ENCODE measurements at places on chromosomes 7 and 10.
A peak's percentile ranks its signal among the peaks of the same experiment; 100 is the strongest.

DNA sequence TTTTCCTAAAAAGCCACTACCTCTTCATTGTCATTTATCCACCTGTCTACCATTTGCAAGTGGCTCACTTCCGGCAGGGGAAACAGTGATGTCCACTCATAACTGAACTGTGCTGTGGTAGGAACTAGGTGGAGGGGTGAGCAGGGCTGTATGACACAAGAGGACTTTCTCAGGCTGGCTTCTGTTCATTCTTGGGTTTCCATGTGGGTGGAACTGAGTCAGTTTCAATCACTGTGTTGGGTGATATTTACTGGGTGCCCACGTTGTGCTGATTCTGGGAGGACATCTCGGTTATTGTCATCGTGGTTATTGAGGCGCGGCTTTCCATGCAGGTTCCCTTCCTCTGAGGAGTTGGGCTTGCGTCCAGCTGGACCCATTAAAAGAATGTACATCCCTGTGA lies 38.8 kb downstream of the RAMP3 start:
- peak; percentile 66 for DNase-seq

GRCh38 chr10:125083576-125083920 lies 76.8 kb downstream of the CTBP2 start:
- no peak for DNase-seq

GRCh38 chr7:18834577-18834976 lies 282.9 kb downstream of the TWIST1 start:
- DNase-seq: no peak

- DNase-seq: no peak
Measured at GRCh38 chr7:37930226-37930948, 9.9 kb downstream of the EPDR1 start.

GRCh38 chr7:30226614-30227268 lies 57.7 kb upstream of the ZNRF2 start:
- no peak for DNase-seq

DNA sequence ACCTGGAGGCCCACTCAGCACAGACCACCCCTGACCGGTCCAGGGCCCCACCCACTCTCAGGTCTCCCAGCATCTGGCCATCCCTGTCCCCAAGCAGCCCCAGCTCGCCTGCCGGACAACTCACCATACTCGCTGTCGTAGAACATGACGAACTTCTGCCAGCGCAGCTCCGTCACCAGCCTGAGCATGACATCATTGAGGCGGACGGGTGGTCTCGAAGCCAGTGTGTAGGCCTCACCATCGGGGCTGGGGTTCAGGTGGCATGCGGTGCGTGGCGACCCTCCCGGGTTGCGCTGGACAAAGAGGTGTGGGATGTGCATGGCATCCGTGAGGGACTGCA lies 160.4 kb downstream of the GRID1 start:
- no peak for DNase-seq

DNA sequence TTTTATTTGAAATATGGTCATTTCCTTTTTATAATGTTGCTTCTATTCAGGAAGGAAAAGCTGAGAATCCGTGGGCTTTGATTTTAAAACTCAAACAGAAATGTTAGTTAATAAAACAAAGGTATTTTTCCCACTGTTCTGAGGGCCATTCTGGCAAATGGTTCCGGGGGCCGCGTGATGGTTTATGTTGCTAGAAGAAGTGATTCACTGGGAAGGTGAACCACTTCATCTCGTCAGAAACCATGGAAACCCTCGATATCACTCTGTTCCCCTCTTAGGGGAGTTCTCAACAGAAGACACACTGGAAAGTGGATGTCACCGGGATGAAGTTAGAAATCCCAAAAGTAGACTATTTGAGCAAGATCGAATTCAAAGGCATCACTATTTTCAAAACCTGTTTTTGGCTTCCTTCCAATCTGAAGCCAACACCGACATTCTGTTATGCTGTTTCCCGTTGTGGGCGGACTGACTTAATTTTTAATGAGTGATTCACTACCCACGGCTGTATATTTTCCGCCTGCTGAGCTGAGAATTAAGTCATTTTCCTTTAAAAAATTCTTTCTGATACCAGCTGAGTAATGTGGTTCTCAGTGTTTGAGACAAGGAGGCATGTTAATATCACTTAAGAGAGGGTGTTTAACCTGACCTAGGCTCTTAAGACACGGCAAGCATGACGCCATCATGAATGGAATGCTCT lies 84.1 kb downstream of the PTPRE start:
- peak; percentile 52 for DNase-seq

DNA sequence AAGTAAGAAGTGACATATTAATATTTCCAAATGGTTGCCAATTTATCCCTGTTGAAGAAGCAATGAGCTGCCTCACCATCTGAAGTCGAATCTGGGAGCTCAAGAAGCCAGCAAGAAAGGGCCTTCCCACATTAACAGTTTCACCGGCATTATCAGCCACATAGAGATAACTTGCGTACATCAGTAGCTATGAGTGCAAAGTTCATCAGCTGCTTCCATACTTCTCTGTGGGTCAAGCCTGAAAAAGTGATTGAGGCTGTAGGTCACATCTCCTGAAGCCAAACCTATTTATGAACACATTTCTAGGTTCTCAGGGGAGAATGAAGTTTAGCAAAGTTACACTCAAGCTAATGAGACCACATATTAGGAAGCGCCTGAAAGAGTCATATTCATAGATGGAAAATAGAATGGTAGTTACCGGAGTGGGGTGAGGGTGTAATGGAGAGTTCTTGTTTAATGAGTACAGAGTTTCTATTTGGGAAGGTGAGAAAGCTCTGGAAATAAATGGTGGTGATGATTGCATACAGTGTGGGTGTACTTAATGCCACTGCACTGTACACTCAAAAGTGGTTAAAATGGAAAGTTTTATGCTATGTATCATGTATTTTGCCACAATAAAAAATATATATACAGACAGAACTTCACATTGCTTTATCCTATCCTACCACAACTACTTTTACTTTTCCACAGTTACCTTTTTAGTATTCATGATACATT lies 189.3 kb upstream of the SP4 start:
- no peak for DNase-seq

GRCh38 chr10:87066865-87067264 lies 27.8 kb downstream of the GLUD1 start:
- no peak for DNase-seq

- DNase-seq: no peak
Measured at GRCh38 chr7:82078807-82079206, 309.0 kb upstream of the HGF start.

GRCh38 chr10:70786799-70787415 lies 1.7 kb upstream of the TBATA start:
- peak; percentile 2 for DNase-seq

GRCh38 chr10:46330894-46331293 lies 44.1 kb downstream of the ANTXRL start:
- DNase-seq: no peak

GRCh38 chr10:80487791-80488538 lies 33.9 kb downstream of the TSPAN14 start:
- no peak for DNase-seq

- DNase-seq: no peak
Measured at GRCh38 chr10:122845783-122846332, at the start of gene CUZD1. Gene CUZD1 (minus strand): TSS chr10:122845857. CDS start chr10:122845843, 14 bp downstream.

DNA sequence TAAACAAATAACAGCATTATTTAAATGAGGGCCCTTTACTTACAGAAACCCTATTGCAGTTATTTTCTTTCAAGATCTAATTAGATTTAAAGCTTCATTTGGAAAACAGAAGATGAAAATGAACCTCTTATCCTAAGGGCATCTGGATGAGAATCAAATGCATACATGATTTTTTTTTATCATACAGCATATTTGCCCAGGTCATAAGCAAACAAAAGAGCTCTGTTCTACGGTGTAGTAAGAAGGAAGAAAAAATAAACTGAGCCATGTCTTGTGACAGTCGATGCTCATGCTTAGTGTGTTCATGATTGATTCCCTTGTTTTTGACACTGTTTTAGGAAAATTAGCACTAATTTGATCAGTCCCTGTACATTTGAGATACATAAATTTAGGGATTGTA lies 202.6 kb upstream of the RNF32 start:
- no peak for DNase-seq

DNA sequence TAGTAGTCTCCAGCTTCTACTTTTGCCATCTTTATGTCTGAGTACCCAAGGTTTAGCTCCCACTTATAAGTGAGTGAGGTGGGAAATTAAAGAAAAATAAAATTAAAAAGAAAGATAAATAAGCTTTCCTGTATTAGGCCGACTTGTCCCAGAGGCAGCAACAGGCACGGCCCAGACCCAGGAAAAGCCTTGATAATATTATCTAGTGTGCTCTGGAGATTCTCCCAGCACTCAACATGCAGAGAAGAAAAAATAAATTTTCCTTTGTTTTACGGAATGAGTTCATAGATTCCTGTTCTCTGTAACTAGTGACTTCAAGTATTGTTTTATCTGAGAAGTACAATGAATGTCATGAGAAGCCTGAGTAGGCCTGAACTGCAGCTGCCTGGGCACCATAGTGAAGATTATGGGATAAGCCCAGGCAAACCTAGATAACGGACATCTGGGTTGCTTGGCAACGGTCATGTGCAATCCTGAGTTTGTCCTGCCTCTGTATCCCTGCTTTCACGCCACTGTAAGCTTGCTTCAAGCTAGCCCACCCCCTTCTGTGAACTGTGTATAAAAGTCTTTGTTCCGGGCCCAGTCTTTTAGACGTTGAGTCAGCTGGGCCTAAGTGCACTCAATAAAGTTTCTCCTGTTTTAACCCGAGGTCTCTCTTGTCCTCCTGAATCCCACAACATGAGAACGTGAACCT lies 6.4 kb downstream of the ATE1 start:
- DNase-seq: no peak

- no peak for DNase-seq
Measured at GRCh38 chr7:34211018-34211417, 305.7 kb downstream of the BMPER start.

GRCh38 chr10:17174626-17175025 lies 26.8 kb downstream of the TRDMT1 start:
- no peak for DNase-seq

DNA sequence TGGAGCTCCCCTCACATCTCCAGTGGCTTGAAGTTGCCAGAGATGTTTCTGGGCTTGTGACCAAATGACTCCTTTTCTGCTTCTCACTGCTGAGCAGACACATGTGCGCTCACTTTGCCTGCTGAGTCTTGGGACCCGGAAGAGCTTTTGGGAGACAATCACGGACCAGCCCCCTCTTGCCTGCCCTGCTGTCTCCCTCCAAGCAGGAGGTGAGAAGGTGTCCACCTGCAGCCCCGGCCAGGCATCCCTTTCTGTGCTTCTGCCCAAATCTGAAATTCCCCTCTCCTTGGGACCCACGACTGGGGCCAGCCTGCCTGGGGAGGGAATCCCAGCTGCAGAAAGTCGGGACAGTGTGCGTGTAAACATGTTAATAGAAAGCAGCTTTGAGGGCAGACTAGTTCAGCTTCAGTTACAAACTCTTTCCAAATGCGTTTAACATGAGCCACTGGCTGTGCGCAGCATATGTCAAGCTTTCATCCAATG lies 31.7 kb downstream of the HTRA1 start:
- no peak for DNase-seq

GRCh38 chr7:24245362-24245761 lies 38.6 kb upstream of the NPY start:
- DNase-seq: no peak

DNA sequence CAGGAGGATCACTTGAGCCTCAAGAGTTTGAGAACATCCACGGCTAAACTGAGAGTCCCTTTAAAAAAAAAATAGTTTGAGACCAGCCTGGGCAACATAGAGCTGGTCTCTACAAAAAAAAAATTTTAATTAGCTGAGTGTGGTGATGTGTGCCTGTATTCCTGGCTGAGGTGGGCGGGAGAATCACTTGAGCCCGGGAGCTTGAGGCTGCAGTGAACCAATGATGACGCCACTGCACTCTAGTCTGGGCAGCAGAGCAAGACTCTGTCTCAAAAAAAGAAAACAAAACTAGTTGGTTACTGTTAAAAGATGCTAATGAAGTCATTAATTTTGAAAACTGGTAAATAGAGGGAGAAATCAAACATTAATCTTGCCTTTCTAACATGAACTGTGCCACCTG lies 76.4 kb downstream of the MMRN2 start:
- no peak for DNase-seq

GRCh38 chr7:69597278-69598076 lies 798 bp upstream of the AUTS2 start:
- DNase-seq: no peak

GRCh38 chr7:49927631-49928030 lies 154.2 kb downstream of the VWC2 start:
- DNase-seq: no peak

DNA sequence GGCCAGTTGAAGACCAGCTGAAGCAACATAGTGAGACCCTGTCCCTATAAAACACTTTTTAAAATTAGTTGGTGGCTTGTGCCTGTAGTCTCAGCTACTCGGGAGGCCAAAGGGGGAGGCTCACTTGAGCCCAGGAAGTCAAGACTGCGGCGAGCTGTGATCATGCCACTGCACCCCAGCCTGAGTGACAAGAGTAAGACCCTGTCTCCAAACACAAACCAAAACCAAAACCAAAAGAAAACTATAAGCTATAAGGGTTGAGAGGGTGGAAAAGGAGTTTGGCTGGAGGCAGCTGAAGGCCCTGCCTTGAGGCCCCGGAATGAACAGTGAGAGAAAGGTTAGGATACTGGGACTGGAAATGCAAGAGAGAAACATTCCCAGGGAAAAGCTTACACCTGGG lies 10.9 kb upstream of the EXOC6 start:
- no peak for DNase-seq

- DNase-seq: no peak
Measured at GRCh38 chr10:121322776-121323175, 275.5 kb downstream of the FGFR2 start.

GRCh38 chr10:49516216-49516970 lies 22.5 kb downstream of the ERCC6 start:
- no peak for DNase-seq

DNA sequence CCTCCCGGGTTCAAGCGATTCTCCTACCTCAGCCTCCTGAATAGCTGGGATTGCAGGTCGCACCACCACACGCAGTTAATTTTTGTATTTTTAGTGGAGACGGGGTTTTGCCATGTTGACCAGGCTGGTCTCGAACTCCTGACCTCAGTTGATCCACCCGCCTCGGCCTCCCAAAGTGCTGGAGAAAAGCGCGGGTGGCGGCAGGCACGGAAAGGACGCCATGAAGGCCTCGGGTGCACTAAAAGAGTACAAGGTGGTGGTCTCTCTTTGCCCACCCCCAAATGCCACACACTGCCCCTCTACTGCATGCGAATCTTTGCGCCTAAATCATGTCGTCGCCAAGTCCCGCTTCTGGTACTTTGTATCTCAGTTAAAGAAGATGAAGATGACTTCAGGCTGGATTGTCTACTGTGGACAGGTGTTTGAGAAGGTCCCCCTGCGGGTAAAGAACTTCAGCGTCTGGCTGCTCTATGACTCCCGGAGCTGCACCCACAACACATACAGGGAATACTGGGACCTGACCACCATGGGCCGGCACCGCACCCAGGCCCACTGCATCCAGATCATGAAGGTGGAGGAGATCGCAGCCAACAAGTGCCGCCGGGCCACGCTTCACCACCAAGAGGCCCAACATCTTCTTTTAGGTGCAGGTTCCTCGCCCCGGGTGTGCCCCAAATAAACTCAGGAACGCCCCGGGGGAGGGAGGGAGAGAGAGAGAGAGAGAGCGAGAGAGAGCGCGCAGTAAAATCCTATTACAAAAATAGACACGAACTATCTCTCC lies 161.7 kb downstream of the HECW1 start:
- no peak for DNase-seq

GRCh38 chr7:28813243-28813962 lies 144.7 kb downstream of the TRIL start:
- no peak for DNase-seq
